Choroid plexus epithelial cell (primary cell): ENCODE measurements at places on chromosomes 3 and 15.

DNA sequence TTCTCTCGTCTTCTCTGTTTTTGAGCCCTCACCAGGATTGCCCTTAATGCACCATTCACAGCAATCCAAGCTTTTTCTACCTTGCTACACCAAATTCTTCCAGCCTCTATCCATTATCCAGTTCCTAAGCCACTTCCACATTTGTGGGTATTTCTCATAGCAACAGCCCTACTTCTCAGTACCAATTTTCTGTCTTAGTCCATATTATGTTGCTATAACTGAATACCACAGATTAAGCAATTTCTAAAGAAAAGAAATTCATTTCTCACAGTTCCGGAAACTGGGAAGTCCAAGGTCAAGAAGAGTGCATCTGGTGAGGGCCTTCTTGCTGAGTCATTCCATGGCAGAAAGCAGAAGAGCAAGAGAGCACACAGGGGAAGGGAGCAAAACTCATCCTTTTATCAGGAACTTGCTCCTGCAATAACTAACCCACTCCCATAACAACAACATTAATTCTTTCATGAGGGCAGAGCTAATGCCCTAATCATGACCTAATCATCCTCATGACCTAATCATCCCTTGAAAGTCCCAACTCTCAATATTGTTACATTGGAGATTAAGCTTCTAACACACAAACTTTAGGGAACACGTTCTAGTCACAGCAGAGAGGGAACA lies 9.7 kb upstream of the EIF1B start:
- peak; percentile 91 for DNase-seq

- peak; percentile 39 for DNase-seq
Observed at GRCh38 chr3:119148493-119149180, 2.7 kb downstream of the TEX55 start.

GRCh38 chr3:131883711-131884407 lies 151.0 kb downstream of the CPNE4 start:
- no peak for DNase-seq

DNA sequence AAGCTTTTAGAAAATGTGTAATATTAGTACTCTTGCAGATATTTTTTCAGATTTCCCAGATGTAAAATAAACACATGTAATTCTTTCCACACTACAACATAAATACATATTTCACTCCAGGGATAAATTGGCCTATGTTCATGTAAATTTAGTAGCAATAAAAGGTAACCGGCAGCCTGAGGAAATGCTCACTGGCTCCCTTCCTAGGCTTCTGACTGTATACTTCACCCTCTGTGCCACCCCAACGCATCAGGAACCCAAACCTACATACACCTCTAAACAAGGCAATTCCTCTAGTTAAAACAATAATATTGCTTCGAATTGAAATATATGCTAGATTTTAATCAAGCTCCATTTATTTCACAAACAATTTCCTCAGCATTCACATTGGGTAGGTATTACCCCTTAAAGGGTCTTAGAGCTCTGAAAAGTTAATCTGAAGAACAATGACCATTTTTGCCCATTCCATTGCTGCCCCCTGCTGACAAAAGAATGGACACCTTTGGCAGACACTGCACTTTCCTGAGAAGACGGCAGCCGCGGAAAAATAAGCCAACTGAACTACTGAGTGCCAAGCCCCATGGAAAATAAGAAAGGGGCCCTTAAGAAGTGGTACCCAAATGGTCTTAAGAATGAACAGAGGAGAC lies 212.5 kb downstream of the OSBPL10 start:
- peak; percentile 73 for DNase-seq

DNA sequence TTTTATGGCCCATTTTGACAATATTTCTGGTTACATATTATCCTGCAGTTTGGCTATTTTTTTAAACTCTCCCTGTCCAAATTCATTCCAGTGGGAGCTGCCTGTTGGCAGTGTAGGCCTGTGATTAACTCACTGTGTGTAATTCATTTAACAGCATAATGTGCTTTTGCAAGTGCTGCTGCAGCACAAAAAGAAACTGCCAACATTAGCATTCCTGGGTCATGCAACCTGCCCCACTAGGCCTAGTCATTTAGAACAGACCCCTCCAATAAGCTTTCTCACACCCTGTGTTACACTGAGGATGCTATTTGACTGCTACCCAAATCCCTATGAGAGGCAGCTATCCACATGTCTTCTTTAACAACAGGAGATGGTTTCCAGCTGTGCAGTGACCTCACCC lies 251.2 kb upstream of the UBE2E2 start:
- DNase-seq: no peak

DNA sequence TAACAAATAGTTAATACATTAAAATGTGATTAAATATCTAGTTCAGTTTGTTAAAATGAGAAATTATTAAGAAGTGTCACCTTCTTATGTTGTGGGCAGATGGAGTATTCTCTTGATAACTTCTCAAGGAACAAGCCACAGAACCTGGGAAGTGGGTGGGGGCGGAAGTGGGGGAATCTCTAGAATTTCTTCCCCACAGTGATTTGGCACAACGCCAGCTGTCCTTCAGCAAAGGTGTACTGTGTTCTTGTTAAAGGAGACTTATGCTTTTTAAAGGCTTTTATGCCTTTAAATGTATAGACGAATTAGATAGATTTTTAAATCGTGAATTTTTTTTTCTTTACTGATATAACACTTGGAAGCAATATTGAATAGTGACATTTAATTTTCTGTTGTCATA lies 42.4 kb downstream of the SEC22A start:
- no peak for DNase-seq

GRCh38 chr15:65370885-65371284 lies 6.9 kb downstream of the IGDCC3 start:
- DNase-seq: no peak

DNA sequence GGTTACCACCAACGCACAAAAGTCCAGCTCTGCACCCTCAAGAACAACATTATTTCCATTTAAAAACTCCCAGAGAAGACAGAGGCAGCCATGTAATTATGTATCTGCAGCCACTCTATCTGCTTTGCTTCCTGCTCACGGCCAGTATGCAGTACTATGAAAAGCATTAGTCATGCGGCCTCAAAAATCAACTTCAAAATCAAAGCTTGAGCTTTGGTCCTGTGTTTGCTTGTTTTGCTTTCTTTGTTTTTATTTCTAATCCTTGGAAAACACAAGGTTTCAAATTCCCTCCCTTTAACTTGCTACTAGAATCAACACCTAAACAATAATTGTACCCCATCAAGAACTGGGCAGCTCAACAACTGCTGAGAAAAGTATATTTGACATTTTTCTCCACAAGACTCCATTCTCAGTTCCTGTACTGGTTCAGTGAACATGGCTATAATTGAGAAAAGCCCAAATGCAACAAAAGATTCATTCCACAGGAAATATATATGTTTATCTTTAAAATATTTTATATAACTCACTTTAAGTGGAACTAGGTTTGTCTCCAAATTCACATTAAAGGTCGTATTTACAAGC lies 37.6 kb downstream of the GBE1 start:
- DNase-seq: peak; percentile 79

GRCh38 chr3:11077466-11077865 lies 76.8 kb upstream of the HRH1 start:
- peak; percentile 49 for DNase-seq
